ENCODE measurements at places on chromosomes 11 and 22. TPM values are rescaled to one million over a fixed set of nuclear protein-coding genes. Genes with fewer than 3 reads are reported as not detected.

- DNase-seq: no peak
These were observed 58.7 kb upstream of the B3GNT6 start for GRCh38 chr11:76975513-76975912.

GRCh38 chr11:80868831-80869230 lies 1428.0 kb upstream of the TENM4 start:
- DNase-seq: no peak

The TCN1 gene
- not detected for total RNA-seq

DNA sequence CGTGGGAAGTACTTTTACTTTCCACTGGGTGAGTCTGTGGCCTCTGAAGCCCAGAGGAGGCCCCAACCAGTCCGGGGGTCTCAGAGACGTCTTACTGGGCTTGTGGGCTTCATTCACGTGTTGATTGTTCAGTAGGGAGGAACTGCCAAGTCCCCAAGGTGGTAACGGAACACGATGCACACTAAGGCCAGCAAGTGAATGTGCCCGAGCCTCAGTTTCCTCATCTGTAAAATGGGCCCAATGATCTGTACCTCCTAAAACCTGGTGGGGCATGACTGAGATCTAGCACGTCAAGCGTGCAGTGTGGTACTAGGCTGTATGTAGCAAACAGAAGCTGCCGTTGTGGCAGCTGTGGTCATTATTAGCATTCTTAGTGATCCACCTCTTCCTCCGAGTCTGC lies 499.1 kb downstream of the MN1 start:
- DNase-seq: no peak

The CYTH4 gene
- not detected for total RNA-seq

The TSPAN18 gene
- 4.7 TPM for total RNA-seq

- no peak for DNase-seq
These were observed 6.0 kb upstream of the PAX6 start for GRCh38 chr11:31817054-31817620.

GRCh38 chr22:23376256-23376655 lies 195.9 kb downstream of the BCR start:
- no peak for DNase-seq

DNA sequence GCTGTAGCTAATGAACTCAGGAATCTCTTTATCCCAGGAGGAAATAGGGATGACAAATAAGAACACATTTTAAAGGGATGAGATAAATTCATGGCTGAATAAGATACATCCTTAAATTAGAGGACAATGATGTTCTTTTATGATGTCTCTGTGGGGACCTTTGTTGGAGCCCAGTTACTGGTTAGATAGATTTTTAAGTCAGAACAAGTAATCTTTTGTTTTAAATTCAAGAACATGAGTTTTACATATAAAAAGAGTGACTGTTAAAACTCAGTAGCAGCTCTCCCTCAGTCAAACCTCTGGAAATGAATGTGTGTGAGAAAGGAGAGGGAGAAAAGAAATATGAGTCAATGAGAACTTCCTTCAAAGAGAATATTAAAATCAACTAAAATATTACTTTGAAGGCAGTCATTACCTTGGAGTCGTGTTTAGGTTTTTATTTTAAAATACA lies 241.6 kb downstream of the SWAP70 start:
- no peak for DNase-seq

The TRIM34 gene
- 4.9 TPM for total RNA-seq

GRCh38 chr22:46366327-46366731 lies 30.8 kb downstream of the TRMU start:
- DNase-seq: no peak

GRCh38 chr11:72962717-72963116 lies 148.5 kb downstream of the ATG16L2 start:
- no peak for DNase-seq

The YPEL4 gene
- not detected for total RNA-seq

The ADORA2A gene
- 0.46 TPM for total RNA-seq

The OR6T1 gene
- not detected for total RNA-seq

GRCh38 chr11:5103066-5103465 lies 33.7 kb downstream of the OR52E1 start:
- no peak for DNase-seq

DNA sequence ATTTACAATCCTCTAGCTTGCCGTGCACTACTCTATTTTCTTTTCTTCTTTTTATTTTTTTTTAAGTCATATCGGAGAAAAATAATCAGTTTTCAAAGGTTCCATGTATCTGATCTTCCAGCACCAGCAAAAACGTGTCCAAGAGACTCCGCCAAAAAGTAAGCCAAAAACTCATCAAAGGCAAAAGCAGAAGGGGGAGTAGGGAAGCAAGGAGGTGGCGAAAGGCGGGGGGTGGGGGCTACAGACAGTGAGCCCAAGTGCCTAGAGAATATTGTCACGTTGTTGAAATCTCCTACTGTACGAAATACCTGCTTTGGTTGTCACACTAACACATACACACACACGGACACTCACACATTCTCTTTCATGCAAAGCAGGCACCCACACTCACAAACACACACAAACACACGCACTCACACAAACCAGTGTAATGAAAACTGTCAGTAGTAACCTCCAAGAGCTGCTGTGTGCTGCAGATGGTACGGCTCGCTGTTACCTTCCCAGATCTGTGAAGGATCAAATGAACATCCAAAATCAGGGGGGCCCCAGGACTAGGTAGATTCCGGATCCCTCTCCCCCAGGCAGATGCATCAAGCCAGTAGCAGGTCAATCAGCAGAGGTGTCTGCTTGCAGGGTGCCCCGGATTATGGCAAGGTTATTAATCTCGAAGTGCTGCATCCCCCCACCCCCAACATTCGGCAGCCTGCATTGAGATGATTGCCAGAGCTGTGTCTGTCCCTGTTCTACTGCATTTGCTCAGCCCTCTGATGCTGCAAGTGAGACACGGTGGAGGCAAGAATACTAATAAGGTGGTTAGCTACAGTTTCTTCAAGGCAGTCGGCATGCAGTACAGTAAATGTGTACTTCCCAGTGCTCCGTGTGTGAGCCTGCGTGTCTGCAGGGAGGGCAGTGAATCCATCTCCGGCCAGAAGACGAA lies at the start of gene LRRC4C:
Gene LRRC4C (minus strand): TSS at position 188 of the 937 bp plus-strand sequence.
- no peak for DNase-seq

The MS4A15 gene
- not detected for total RNA-seq

The JAML gene
- total RNA-seq: not detected

The INS gene
- total RNA-seq: not detected

GRCh38 chr22:24592851-24593558 lies at the start of gene LRRC75B:
LRRC75B (minus strand) TSS chr22:24593073; CDS start chr22:24593039, 34 bp downstream.
- no peak for DNase-seq

All from kidney epithelial cell (primary cell).